Left ventricle myocardium superior (tissue), 1 donor: ENCODE measurements at places on chromosomes 4 and X.

GRCh38 chr4:39133623-39134022 is 48.7 kb upstream of the WDR19 start:
- DNase-seq = no peak

- DNase-seq = no peak
These were observed 68.8 kb downstream of the SPANXN4 start for GRCh38 chrX:143094417-143095023.

DNA sequence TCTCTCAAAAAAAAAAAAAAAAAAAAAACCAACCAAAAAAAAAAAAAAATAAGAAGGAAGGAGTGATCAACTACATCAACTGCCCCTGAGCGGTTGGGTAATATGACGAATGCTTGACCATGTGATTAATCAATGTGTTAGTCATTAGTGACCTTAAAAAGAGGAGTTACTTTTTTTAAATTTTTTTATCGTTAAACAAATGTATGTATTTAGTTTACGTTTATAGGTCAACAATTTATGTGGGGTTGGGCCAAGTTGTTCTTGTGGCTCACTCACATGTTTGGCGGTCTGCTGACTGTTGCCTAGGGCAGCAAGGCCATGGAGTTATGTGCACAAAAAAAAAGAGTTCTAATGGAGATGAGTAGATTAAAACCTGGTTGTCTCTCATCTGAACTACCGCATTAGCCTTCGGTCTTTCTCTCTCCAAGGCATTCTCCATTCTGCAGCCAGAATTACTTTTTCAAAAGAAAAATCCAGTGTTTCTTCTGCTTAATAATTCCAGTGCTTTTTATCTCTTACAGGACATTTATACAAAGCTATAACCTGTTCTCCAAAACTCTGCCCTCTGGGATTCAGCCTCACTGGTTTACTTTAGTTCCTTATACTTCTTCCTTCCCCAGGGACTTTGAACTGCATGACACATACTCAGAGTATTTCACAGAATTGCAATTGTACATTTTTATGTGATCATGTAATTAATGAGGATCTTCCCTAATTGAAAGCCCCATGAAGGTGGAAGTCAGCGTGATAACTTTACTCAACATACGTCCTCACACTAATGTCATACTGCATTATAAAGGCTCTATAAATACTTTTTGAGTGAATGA is 505.5 kb downstream of the ANKRD50 start:
- no peak for DNase-seq

DNA sequence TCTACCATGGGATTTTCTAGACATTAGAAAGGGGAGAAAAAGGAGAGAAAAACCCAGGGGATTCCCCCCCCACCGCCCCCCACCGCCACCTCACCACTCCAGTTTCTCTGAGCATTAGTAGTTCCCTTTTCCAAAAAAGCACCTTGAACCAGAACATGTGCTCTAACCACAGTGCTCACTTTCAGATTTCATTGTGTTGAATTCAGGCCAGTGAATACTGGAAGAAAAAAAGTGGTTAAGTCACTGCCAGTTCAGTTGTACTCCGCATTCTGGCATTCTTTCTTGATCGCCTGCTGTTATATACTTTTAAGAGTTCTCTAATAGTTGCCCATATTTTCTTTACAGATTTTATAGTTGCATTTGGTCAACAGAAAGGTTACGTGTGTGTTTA is 40.9 kb downstream of the JADE3 start:
- no peak for DNase-seq

GRCh38 chr4:181761156-181761555 is 482.0 kb upstream of the TENM3 start:
- DNase-seq = no peak

GRCh38 chr4:76550966-76551780 is 116.1 kb downstream of the SHROOM3 start:
- no peak for DNase-seq

- DNase-seq = no peak
These were observed 205.4 kb downstream of the CFAP299 start for GRCh38 chr4:80540785-80541469.

DNA sequence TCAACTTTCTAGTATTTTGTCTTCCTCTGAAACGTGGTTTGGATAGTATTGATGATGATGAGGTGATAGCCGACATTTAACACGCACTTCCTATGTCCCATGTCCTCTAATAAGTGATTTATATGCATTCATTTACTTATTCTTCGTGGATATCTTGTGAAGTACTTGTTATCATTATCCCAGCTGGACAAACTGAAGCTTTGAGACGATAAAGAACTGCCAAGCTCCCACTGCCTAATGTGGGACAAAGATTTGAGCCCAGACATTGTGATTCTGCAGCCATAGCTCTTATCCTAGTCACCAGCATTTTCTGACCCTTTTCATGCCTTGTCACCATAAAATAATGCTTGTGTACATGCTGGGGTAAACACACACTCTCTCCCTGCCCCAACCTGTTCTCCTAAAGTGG is 92.5 kb downstream of the RAPGEF2 start:
- no peak for DNase-seq

DNA sequence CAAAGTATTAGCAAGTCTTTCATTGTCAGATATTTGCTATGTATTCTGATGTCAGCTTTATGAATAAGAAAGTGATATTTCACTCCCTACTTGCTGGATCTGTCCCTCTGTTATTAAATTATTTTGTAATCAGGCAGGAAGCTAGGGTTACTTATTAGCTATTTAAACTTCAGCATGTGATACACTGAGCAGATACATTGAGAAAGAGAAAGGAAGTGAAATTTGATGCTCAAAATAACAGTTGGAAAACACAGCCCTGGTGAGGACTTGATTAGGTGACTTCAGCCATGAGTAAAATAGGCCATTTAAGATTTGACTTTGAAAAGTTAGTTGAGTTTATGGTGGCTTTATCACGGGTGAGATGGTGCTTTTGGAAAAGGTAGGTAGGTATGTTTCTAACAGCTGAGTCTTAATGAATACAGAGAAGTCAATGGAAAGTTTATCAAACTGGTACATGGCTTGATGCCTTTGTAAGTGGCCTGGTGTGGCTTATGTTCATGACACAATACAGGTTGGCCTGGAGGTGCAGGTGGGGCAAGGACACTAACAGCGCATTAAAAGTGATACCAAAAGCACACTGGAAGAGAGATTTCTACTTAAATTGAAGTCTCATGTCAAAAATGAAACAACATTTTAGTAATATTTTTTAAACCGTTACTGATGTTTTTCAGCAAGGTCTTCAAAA is 321.2 kb upstream of the SPOCK3 start:
- no peak for DNase-seq

GRCh38 chr4:55765070-55765469 is 54.5 kb upstream of the EXOC1L start:
- DNase-seq = no peak

GRCh38 chr4:163191999-163192398 is 25.3 kb upstream of the NAF1 start:
- DNase-seq = no peak

DNA sequence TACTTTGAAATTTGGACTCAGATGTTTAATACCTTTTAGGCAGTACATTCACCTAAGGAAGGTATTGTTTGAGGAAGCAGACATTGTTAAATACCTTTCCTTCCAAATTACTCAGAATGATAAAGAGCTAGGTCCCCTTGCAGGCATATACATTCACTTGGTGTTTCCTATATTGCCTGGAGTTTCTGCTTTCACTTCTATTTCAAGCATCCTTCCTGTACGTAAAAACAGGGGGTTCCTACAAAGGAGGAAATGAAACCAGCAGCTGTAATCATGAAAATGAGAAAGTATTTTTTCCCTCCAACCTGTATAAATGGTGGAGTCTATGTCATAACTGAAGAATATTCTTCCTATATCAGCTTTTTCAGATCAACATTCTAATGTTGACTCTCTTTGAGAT is 90.4 kb upstream of the RASGEF1B start:
- DNase-seq = no peak

DNA sequence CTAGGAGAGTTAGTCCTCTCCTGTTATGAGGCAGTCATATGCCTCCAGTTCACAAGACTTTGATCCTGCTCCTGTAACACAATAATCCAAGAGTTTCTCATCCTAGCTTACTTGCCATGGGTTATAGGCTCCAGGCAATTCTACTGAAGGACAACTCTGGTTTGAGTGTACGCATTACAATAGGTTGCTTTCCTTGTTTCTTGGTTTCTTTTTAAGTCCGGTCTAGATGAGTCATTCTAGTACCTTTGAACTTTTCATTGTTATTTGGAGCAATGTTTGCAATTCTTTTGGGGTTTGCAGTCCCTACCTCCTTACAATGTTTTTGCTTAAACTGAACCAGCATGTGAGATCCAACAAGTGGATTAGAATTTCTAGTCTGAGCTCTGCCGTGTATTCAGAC is 109.1 kb downstream of the ANAPC4 start:
- no peak for DNase-seq

DNA sequence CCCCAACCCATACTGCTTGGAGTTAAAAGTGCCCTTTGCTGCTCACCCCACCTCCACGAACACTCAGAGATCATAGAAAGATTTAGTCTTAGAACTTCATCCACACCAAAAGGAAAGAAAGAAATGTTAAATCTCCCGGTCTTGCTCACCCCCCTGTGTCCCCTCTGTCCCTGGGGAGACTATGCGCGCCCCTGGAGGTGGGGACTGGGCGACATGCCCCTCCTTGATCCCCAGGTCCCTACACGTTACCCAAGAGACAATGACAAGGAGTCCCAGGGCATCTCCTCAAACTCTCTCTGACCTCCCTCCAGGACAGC is 620 bp downstream of the ITM2A start:
- no peak for DNase-seq

GRCh38 chrX:101736651-101737050 is 77.0 kb upstream of the ARMCX2 start:
- no peak for DNase-seq

DNA sequence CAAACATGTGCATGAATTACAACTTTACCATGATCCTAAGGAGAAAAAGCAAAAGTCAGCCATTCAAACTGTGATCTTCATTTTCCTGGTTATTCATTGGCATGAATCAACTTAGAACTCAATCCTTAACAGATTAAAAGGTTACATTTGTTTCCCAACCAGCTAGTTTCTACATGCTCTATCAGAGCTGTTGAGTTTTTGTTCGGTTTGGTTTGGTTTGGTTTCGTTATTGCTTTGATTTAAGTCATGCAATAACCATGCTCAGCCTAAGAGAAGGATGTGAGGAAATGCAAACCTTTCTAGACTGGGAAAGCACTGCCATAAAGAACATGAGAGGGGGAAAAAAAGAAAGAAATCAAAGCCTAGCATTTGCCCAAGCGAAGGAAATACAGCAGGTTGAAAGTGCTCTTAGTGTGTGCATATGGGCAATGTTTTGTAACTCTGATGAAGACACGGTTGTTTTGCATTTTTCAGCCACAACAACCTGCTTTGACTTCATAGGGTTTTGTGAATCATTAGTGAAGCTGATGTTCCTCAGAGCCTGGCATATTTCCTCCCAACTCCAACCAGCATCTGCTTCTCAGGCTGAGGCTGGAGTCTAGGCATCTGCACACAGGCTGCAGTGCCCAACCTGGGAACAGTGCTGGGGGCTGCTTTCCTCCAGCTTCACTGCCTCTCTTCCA is 234.3 kb downstream of the ZNF674 start:
- no peak for DNase-seq

DNA sequence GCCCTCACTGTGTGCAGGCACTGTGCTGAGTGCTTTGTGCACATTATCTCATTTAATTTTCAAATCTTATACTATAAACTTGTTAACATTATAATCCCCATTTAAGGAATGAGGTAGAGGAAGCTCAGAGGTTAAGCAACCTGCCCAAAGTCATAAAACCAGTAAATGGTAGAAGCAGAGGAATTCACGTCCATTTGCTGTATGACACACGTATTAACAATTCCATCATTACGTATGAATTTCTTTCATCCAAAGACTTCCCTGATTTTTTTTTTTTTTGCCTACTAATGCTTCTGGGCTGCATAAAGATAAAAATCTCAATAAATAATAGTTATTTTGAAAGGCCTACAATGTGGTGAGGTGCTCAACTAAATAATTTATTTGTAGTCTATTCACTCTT is 64.5 kb upstream of the H2AZ1 start:
- no peak for DNase-seq

DNA sequence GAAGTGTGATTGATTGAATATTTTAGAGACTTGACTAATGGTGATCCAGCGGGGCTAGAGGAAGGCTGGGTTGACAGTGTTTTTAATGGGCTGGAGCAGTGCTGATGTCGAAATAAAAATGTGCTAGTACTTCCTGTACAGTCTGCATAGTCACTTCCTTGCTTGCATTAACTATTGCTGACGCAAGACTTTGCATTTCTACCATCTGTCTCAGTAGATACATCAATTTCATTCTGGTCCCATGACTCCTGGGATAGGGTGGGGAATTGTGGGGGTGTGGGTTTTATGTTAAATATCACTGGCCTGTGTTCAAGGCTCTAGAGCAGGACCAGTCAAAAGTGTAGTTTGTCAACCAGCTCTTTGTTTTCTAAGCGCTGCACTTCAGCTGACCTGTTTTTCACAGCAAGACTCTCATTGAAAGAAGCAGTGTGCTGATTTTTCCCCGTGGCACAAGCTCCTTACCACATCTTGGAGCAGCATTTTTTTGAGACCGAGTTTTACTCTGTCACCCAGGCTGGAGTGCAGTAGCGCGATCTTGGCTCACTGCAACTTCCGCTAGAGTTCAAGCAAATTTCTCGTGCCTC is 35.2 kb upstream of the PHEX start:
- DNase-seq = no peak

DNA sequence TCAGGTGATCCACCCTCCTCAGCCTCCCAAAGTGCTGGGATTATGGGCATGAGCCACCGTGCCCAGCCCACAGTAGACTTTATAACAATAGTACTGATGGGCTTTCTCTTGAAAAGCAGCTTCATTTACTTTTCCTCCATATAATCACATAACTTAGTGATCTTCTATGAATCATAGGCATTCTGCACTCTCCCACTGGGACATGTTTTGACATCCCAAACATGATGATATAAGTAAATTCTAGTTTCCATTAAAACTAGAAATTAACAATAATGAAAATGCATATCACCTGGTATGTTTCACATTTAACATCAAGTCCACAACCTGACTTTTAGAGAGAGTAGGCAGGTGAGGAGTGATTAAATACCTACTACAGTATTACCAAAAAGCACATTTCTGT is 96.5 kb downstream of the CAMK2D start:
- no peak for DNase-seq
